Stimulated activated CD8-positive, alpha-beta memory T cell treated with anti-CD3 and anti-CD28 coated beads, Interleukin-2, amount 100 ng/mL, for 48 hours (primary cell): ENCODE measurements at places on chromosomes 7 and 10.
A peak's percentile ranks its signal among the peaks of the same experiment; 100 is the strongest.

DNA sequence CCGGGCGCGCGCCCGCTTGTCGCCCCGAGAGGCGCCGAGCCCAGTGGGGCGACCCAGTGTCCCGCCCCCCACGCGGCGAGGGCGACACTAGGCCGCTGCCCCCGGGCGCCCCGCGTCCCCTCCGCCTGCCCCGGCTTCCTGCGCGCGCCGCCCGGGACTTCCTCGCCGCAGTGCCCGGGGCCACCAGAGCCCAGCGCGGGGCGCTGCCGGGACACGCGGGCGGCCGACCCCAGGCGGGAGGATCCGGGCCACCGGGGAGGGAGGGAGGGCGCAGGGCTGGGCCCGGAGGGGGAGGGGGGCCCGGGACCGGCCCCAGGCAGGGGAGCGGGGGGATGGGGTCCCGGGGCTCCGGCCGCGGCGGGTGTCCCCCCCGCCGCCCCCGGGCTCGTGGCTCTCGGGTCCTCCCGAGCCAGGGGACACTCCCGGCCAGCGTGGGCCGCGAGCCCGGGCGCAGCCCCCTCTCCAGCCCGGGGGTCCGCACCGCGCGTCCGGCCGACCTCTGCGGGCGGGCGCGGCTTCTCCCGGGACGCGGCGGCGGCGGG, 435 bp upstream of the PWWP2B start:
- DNase-seq = peak; percentile 36

DNA sequence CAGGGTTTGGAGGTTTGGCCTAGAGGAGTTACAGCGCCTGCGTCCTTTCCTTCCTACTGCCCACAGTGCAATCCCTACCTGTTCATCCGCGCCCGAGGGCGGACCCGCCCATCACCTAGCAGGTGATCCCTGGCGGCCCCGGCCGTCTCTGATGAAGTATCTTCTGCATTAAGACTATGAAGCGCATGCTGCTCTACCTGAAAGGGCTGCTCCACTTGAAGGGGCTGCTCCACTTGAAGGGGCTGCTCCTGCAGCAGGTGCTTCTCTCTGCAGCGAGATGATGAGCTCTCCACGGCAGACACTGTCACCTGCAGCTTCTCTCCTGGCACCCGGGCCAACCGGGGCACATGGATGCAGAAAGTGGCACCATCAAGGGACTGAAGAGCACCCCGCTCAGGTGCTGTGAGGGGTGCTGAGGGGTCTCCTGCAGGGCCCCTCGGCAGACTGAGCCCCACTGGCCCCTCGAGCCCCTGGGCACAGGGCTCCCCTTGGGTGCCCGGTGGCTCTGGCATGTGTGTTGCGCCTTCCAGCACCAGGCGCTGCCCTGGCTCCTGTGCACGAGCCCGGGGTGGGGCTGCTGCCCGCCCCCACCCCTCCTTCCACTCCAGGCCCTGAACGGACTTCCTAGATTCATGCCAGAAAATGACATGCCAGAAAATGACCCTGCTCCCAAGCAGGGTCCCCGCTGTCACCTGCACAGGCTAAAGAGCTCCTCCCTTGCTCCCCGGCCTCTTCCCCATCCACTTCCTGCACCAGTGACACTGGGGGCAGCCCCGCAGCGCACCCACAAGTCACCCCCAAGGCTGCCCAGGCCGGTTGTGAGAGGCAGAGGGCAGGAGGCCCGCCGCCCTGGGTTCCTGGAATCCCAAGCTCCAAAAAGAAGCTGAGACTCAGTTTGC, 29.4 kb downstream of the WDR86 start:
- DNase-seq = no peak

DNA sequence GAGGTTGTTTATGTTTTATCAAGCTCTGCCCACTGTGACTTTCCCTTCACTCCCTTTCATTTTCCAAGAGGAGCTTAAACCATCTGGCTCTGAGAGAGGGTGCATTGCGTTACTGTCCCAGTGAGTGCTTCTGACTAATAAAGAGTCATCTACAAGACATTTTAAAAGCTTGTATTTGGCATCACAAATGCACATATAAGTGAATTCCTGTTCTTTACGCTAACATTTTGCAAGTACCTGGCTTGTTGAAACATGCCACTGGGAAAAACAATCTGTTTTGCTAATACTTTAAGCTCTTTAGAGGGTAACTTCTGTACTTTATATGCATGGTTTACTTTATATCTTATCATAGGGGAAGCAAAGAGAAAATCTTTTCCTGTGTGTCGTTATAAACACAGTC, 534.6 kb upstream of the POM121L12 start:
- DNase-seq = no peak

DNA sequence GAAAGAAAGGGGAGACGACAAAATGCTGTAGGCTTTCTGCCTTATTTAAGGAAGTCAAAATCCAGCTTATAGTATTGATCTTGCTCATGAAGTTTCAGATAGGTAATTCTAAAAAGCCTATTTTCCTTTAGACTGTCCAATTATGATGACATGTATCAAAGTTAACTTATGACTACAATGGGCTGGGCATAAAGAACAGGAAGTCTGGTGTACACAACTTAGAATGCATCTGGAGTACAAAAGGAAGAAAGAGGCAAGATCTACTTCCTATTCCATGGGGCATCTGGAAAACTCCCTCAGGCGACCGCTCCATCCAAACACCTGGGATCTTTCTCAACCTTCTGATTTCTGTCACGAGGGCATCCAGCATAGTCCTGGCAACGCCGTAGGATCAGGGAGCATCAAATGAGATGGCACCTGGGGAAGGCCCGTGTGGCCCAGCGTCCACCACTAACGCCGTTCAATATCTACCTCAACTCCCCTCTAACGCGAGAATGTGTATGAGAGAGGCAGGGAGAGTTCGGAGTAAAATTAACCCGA, 512 bp downstream of the FAM24B start:
- peak; percentile 8 for DNase-seq

DNA sequence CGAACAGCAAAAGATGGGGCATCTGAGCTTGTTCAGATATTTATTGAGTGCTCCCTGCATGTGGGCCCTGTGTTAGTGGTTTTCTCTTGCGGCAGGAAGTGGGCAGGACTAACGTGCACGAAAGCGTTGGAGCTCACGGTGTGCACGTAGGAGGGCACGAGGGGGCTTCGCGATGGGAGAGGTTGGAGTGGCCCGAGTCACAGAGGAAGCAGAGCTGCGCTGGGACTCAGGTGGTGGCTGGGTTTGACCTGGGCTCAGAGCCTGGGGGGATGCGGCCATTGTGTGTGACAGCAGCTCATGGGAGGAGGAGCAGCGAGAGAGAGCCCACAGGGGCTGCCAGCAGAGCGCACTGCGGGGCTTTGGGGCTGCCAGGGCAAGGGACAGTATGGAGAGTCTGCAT, 7.7 kb downstream of the ZSCAN25 start:
- DNase-seq = peak; percentile 67

- no peak for DNase-seq
Measured at GRCh38 chr10:86410542-86411124, 44.0 kb upstream of the GRID1 start.

- DNase-seq = no peak
Measured at GRCh38 chr10:113168584-113168983, 218.5 kb downstream of the TCF7L2 start.

- no peak for DNase-seq
Measured at GRCh38 chr7:94514140-94514889, 4.7 kb downstream of the CASD1 start.

DNA sequence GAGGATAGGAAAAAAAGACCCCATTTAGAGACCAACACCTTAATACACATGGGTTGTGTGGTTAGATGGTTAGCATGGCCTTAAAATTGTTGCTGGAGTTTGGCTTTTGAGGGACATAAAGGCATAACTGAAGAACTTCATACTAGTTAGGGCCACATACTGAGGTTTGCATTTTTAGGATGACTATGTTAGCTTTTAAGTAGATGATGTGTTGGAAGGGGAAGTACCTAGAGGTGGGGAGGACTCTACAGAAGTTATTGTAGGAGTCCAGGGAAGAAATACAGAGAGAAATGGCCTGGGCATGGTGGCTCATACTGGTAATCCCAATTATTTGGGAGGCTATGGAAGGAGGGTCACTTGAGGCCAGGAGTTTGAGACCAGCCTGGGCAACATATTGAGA, 40.5 kb downstream of the ENTPD1 start:
- no peak for DNase-seq

DNA sequence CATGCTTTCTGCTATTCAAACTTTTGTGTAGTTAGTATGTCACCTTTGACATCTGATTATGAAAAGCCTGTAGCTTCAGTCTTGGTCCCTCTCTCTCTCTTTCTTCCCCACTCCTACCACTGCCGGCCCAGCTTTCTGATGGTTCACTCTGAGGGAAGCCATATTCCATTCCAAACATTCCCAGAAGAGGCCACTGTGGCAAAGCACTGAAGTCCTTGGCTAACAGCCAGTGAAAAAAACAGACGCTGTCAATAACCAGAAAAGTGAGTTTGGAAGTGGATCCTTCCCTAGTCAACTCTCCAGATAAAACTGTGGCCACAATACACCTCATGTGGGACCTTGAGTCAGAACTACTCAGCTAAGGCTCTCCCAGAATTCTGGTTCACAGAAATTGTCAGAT, 950.7 kb upstream of the PHF14 start:
- DNase-seq = no peak

DNA sequence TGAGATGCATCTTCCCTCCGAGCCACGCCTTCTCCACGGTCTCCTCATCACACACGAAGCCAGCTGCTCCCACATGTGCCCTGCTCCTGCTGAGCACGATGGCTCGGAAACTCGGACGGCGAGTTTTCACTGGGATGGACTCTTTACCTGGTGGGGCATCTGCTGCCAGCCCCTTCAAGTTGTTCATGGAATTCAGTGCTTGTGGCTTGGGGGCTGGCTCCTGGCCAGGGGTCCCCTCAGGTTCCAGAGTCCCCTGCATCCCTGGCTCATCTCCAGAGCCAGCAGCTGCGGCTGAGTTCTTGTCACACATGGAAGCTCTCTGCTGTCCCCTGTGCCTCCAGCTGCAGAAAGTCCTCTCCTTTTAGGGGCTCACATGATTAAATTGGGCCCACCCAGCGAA, 654.0 kb downstream of the SDK1 start:
- DNase-seq = no peak

- DNase-seq = no peak
Measured at GRCh38 chr7:66281678-66282590, 76.8 kb downstream of the TPST1 start.

GRCh38 chr7:43658718-43659548, 70.4 kb downstream of the COA1 start:
- DNase-seq = no peak

DNA sequence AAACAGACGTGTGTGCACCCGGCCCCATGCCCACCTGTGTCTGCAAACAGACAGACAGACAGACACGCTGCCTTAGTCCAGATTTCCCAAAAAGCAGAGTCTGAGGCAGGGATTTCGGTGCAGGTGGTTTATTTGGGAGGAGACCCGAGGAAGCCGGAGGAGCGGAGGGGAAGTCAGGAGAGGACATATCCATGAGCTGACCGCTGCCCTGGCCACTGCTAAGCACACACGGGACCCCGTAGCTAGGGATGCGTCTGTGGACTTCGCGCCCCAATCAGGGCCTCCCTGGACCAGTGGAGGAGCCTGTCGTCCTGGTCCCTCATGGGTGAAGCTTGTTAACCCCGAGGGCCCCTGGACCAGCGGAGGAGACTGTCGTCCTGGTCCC, 47.6 kb downstream of the FOXL3 start:
- DNase-seq = no peak

- no peak for DNase-seq
Measured at GRCh38 chr7:120185940-120186682, 86.9 kb upstream of the KCND2 start.

- no peak for DNase-seq
Measured at GRCh38 chr7:112907658-112908057, 117.5 kb upstream of the TMEM168 start.

DNA sequence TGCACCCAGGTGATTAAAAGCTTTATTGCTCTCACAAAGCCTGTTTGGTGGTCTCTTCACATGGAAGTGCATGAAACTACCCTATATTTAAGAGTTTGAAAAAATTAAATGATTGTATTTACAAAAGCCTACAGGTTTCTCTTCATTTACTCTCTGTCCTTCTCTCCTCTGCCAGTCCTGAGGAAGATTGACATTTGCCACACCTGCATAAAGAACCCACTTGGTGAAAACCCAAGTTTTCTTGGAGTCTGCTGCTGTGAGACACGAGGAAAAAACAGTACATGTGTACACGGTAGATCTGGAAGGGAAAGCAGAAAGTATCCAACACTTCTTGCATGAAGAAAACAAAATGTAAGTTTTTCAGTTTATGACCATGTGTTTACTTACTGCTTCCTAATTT, 994.4 kb upstream of the POT1 start:
- DNase-seq = no peak

- DNase-seq = no peak
Measured at GRCh38 chr7:17274551-17275245, 23.8 kb upstream of the AHR start.

- DNase-seq = no peak
Measured at GRCh38 chr10:78475437-78475836, 441.8 kb downstream of the RPS24 start.

- no peak for DNase-seq
Measured at GRCh38 chr10:23037561-23037960, 57.8 kb upstream of the MSRB2 start.

- DNase-seq = no peak
Measured at GRCh38 chr7:88072715-88073055, 138.6 kb downstream of the ADAM22 start.

DNA sequence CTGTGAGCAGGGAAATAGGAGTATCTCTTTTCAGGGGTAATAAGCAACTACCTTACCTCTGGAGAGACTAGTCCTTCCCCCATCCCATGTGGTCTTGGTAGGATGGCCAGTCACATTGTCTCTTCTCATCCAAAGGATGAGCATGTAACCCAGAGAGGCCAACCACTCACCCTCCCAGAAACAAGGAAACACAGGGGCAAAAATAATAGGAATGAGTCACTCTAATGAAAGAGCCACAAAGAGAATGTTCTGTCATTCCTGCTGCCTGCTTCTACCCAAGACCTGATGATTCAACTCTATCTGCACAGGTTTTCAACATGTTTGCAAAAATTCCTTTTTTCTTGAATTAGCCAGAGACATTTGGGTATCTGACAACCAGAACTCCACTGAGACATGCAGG, 99.3 kb upstream of the NFE2L3 start:
- no peak for DNase-seq

DNA sequence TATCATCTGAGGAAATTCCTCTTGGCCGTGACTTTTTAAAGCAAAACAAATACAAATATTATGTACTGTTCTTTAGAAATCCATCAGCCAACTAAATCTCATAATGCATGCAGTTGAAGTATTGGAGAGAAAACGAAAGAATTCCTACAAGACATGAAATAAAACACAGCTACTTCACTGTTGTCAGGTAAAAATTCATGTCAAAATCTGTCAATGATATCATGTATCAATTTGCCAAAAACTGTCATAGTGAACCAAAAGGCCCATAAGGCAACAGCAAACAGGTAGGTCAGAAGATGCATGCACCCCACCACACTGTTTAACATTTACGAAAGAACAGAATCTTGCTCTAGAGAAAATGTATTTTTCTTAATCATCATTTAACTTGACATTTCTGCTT, 2.3 kb downstream of the GPR22 start:
- DNase-seq = no peak

- no peak for DNase-seq
Measured at GRCh38 chr10:55283031-55283430, 482.0 kb upstream of the PCDH15 start.
